Stimulated activated CD4-positive, alpha-beta T cell treated with anti-CD3 and anti-CD28 coated beads, Interleukin-2, amount 100 ng/mL, for 24 hours (primary cell): ENCODE measurements at places on chromosomes 1 and 21.

- DNase-seq, result no peak
Measured at GRCh38 chr1:26353210-26353859, 595 bp downstream of the CRYBG2 start.

DNA sequence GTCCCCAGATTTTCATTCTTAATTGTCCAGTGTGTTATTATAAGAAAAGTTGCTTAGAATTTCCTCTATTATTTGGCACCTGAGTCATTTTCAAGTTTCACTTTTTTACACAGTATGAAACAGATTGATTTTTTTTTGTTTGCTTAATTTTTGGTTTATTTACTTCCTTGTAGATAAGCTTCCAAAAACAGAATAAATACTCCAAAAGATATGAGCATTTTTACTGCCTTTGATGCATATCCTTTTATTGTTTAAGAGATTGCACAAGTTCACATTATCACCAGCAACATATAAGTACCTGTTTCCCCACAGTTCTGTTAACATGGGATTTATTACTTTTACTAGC, 36.3 kb upstream of the AHCYL1 start:
- no peak for DNase-seq

DNA sequence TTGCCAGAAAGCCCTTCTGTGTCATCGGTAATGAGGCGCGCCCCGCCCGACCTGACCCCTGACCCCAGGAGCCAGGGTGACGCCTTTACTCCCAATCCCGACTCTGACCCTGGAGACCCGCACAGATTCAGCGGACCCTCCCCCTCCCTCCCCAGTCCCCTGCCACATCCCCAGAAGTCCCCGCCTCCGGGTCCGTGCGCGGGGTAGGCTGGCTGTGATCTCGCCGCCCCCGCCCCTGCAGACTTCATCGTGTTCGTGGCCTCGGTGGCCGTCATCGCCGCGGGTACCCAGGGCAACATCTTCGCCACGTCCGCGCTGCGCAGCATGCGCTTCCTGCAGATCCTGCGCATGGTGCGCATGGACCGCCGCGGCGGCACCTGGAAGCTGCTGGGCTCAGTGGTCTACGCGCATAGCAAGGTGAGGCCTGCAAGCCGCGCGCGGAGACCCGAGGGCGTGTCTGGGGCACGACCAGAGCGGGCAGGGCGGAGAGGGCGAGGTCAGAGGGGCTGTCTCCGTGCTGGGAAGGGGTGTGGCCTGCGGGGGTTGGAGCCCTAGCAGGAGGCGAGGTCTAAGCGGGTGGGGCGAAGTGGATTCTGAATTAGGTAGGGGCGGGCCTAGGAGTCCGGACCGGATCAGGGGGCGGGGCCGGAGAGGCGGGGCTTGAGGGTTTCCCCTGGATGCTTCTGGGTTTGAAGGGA, 34.8 kb downstream of the KCNQ4 start:
- peak; percentile 87 for DNase-seq

DNA sequence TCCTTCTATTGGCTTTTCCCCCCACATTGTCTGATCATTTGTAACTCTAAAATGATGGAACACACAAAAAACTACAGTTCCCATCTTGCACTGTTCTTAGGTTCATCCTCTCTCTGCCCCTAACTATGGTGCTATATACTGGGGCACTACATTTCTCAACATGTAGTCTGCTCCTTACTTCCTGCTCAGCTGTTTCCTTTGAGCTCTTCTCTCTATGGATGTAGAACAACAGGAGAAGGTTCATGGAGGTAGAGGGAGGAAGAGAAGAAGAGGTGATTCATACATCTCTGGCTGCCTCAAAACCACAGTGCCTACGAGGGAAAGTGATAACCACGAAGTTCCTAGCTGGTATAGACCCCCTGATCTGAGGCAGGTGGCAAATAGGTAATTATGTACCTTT, 7.0 kb upstream of the C1orf146 start:
- no peak for DNase-seq

DNA sequence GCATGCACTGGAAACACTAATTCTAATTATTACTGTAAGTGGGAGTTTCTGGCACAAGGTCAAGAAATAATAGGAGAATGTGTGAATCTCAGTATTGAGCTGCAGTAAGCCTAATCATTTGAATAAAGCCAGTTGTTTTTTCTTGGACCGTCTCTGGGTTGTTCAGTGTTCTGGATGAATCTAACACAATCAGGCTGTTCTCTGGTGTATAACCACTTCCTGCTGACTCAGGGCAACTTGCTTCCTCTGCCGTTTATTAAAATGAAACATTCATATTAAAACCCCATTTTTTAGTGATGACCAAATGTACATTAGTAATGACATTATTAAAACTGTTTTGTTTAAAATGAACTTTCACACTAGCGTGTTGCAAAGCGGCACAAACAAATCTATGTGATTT, 273.1 kb upstream of the SNX7 start:
- DNase-seq, result no peak

DNA sequence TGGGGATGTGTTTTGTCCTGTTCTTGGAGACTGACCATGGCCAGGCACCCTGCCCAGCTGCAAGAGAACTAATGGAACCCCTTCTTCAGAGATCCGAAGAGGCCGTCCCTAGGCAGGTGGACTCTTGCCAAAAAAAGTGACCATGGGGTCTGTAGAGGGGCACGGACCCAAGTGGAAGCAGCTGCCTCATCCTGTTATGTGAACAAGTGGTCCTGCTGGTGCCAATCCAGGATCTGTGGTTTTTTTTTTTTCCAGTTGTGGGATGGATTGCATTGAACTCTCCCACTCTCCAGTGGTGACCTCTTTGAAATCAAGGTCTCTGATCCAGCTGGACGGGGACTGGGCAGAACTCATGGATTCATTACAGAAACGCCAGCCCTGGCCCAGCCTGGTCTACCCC, 71.2 kb downstream of the ARHGEF10L start:
- DNase-seq, result no peak
